ENCODE measurements at places on chromosomes 7 and 10. TPM values are rescaled to one million over a fixed set of nuclear protein-coding genes. Genes with fewer than 3 reads are reported as not detected.

Gene DDC
- total RNA-seq = 0.36 TPM

Gene CTBP2
- total RNA-seq = 57.1 TPM

Gene SFTPA1
- total RNA-seq = not detected

Gene THSD7A
- total RNA-seq = 6.1 TPM

Gene DOCK4
- total RNA-seq = 21.8 TPM

Gene CALML5
- not detected for total RNA-seq

DNA sequence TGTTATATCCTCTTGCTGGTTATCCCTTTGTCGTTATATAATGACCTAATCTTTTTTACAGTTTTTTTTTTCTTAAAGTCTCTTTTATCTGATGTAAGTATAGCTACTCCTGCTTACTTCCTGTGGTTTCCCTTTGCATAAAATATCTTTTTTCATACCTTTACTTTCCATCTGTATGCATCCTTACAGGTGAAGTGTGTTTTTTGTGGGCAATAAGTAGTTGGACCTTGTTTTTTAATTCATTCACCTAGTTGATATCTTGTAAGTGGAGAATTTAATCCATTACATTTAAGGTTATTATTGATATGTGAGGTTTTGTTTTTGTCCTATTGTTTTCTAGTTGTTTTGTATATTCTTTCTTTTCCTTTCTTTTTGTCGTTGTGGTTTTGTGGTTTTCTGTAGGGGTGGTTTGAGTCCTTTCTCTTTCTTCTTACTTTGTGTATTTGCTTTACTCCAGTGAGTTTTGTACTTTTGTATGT is 168.6 kb downstream of the MLLT10 start:
- no peak for DNase-seq

DNA sequence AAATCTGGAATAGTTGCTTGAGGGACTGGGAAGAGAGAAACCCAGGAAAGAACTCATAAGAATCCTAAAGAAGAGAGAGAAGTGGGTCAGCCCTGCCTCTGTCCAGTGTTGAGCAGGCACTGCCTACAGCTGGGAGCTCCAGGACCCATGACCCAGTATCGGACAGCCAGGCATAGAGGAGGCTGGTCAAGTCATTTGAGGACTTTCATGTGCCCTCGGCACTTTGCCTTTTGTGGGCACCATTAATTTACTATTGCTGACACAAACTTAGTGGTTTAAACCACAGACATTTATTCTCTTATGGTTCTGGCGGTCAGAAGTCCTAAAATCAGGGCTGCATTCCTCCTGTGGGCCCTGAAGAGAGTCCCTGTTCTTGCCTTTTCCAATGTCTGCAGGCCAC is 60.3 kb downstream of the CPXM2 start:
- DNase-seq = no peak

DNA sequence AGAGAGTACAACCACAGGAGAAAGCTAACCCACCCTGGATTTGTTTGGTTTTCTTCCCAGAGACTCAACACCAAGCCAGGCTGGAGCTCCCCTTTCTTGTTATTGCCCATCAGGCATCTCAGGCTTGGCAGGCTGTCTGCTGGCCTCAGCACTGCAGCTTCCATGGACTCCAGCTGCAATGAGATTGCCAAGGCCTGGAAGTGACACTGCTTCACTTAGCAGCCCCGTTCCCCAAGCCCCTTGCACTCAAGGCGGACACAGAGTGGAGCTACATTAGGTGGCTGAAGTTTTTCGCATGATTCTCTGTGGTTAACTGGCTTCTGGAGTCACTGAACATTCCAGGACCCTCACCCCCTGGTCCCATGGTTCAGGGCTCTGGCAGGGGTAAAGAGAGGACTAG is 163.1 kb upstream of the GDF10 start:
- DNase-seq = no peak

- DNase-seq = no peak
These were observed 164.3 kb downstream of the SUGCT start for GRCh38 chr7:40299097-40299496.

DNA sequence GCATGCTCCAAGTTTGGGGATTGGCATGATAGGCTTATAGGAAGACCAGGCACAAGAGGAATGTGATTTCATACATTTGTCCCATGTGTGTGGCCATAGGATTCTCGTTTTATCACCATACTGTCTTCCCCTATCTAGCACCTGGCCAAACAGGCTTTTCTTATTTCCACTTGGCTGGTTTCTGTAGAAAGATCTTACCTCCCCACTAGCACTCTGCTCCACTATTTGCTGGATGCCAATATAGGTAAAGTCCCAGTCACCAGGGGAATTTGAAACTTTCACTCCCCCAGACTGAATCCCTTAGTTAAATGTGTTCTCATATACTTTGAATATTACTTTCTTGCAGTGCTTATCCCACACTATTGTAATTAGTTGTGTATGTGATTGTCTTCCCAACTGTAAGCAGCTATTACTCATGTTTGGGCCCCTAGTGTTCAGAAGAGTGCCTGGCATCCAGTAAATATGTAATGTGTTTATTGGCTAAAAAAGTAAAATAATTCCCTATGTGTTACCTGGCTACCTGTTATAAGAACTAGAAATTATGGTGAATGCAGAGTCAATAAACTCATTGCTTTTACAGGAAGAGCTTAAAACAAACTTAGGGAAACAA is 109.0 kb downstream of the LRMDA start:
- no peak for DNase-seq

DNA sequence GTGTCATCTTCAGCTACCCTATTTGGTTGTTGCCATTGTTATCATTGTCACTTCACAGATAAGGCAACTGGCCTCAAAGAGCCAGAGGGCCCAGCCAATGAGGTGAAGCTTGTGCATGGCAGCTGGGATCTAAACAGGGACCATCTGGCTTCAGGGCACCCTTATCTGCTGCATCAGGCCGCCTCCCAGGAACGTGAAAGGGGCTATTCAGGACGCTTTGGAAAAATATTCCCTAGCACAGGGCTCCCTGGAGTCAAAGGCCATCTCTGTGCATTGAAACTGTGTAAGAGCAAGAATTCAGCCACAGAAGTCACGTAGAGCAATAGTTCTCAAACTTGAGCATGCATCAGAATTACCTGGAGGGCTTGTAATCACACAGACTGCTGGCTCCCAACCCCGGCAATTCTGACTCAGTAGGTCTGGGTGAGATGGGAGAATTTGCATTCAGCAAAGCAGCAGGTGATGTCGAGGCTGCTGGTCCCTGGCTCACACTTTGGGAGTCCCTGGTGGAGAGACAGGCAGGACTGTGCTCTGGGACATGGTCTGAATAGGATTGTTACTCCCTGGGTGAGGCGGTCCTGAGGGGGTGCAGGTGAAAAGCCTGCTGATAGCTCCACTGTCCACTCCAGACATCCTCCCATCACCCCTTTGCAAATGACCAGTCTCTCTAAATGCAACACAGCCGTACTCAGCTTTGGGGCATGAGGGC is 21.5 kb upstream of the PLEKHA1 start:
- DNase-seq = no peak

- DNase-seq = no peak
These were observed 86.7 kb upstream of the ADRB1 start for GRCh38 chr10:113957013-113957412.

GRCh38 chr10:104574838-104575237 is 66.3 kb upstream of the SORCS3 start:
- no peak for DNase-seq
